Fibroblast of upper back skin (primary cell): ENCODE measurements at places on chromosomes 5 and 9.

- no peak for DNase-seq
Measured at GRCh38 chr5:159096924-159097783, 2.6 kb downstream of the EBF1 start.

DNA sequence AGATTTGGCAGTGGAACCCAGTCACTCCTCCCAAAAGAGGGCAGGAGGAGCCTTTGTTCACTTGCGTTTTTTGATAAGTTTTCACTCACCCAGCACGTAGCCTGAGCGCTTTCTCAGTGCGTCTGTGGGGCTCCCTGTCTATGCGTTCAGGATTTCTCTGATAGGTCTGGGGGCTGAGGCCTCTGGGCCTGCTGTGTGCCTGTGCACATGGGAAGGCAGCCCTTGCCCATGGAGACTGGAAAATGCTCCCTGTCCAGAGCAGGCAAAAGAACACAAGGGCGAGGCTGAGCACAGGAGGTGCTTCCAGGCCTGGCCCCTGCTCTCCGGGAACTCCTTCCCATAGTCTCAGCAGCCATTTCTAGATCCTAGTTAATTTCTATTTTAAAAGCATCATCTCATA lies 249.9 kb downstream of the FSTL4 start:
- DNase-seq: no peak

- peak; percentile 55 for DNase-seq
Measured at GRCh38 chr5:89028595-89029285, 145.8 kb upstream of the MEF2C start.

DNA sequence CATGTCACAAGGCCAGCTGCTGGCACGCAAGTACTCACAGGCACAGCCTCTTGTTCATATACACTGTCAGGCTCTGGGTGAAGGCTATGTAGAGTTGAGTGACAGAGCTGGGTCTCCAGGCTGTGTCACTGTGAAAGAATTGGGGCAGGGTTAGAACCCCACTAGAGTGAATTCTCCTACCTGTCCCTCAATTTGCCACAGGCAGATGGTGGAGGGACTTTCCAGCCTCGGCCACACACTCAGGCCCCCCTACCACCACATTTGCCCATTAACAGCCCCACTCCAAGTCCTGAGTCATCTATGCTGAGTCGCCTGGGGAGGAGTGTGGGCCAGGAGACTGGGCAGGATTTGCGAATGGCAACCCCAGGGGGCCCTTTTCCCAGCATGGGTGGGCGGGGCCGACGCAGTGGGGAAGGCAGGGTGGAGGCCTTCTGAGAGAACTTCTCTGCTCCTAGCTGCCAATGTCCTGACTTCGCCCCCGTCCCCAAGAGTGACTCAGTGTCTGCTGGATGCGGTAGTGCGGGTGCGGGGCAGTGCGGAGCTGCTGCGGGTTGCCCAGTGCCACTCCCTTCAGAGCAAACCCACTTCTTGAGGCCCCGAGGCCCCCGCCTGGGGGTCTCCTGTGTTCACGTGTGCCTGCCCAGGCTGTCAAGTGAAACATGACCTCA lies 50.3 kb upstream of the PSD2 start:
- DNase-seq: peak; percentile 91

- DNase-seq: no peak
Measured at GRCh38 chr9:39587844-39588499, 232.5 kb downstream of the SPATA31A1 start.

DNA sequence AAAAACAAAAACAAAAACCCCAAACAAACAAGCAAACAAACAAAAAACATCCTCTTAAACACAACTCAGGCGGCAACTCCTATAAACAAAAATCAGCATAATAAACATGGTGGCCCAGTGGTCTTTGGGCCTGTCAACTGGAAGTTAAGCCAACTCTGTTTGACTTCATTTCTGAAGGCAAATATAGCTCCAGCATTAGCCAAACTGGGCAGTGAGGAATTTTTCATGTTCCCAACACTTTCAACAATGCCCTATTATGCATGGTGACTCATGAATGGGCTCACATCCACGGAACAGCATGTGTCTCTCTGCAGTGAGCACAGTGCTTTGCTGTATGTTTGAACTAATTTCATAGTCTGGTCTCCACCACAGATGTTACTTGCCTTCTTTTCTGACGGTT lies 143.9 kb upstream of the STC2 start:
- peak; percentile 98 for DNase-seq

DNA sequence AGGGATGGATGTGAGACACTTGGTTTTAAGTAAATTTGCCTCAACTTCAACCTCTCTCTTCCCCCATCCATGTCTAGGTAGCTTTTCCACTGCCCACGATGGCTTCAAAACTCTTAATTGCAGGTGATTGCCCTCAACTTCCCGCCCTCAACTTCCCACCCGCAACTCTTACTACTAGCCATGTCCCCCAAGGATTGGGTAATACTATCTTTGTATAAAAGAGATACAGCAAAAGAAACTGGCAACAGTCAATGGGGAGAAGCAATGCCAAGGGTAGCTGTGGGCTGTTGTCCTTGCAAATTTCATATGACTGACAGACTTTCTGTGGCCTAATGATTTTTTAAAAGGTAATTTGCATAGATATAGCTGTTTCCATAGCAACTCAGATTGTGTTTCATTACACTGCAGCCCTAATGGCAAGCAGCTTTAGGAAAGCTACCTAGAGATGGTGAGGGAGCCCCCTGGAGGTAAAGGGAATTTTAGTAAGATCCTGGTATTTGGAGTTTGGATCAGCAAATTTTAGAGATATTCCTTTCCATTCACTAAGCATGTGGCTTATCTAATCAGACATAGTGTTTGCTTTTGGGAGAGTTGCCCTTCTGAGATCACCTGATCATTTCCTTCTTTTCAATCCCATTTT lies 421.5 kb upstream of the DAP start:
- peak; percentile 53 for DNase-seq

DNA sequence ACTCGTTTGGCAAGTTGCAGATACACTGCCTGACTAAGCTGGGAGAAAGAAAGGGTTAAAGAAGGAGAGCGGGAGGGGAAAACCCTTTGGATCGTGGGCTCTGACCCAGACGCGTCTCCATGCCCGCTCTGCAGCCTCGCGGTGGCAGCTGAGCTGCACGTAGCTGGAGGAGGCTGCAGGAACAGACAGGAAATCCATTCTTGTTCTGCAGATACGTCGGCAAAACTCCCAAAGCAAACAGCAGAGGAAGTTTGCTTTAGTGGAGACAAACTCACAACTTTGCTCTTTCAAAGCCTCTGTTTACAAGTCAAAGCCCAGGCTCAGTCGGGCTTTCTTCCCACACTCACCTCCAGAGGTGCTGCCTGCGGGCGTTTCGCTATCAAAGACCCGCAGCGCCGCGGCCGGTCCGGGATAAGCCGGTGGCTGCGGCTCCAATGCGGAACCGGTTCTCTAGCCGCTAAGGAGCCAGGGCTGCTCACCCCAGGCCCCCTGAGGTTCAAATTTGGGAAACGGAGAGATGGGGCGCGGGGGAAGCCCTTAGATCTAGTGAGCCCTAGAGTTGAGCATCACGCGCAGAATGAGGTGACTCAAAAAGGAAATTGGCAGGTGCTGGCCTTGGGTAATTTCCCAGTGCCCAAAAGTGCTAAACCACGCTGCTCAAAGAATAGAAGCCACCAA lies 60.7 kb downstream of the MAT2B start:
- DNase-seq: peak; percentile 21

DNA sequence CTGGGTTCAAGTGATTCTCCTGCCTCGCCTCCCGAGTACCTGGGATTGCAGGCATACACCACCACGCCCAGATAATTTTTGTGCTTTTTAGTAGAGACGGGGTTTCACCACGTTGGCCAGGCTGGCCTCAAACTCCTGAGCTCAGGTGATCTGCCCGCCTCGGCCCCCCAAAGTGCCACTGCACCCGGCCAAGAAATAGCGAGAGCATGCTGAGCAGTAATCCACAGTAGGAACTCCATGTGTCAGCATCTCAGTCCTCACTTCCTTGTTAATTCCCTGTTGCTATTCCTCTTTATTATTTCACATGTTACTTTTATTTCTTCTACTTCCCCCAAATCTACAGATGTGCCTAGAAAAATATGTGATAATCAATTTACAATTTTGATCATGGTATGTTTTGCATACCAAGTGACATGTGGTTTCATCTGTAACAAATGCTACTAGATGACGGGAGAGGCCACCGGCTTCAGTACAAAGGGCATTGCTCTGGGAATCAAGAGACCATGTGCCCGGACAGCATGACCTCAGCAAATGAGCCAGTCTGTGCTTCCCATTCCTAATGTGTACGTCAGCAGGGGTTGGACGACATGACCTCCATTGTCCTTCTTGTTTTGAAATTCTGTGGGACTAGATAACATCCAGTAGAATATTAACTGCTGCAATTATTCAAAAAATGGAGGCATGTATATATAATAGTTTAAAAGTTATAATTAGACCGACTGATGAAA lies 61.6 kb downstream of the FNBP1 start:
- no peak for DNase-seq

GRCh38 chr5:34485768-34486030 lies 170.4 kb upstream of the RAI14 start:
- no peak for DNase-seq

DNA sequence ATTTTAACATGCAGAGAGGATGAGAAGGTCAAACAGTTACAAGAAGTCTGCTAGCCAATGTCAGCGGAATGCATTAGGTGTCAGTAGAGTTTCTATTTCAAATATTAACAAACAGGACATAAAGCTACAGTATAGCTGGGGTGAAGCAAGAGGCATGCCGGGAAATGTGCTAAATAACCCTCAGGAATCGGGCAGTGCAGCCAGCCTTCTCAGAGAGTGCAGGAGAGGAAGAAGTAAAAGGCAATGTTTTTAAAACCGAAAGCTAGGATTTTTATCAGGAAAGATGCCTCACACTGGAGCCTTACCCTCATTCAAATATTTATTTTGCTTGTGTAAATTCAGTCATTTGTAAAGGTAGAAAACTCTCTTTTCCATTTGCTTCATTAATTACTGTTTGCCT lies 59.1 kb upstream of the SH3GL2 start:
- DNase-seq: no peak

DNA sequence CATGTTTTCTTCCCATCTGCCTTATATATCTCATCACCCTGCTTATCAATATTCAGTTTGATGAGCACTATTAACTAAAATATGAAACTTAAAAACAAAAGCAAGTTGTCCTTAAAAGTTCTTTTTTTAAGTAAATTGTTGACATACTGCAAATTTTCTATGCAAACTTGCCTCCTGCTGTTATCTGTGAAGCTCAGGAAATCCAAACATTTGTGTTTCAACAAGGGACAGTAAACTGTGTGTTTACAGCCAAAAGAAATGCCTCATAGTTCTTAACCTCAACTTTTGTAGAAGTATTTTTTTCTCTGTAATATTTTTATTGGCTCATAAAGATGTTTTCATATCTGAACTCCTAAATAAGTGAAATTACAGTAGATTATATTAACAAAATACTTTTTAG lies 7.7 kb upstream of the TTC23L start:
- DNase-seq: no peak

DNA sequence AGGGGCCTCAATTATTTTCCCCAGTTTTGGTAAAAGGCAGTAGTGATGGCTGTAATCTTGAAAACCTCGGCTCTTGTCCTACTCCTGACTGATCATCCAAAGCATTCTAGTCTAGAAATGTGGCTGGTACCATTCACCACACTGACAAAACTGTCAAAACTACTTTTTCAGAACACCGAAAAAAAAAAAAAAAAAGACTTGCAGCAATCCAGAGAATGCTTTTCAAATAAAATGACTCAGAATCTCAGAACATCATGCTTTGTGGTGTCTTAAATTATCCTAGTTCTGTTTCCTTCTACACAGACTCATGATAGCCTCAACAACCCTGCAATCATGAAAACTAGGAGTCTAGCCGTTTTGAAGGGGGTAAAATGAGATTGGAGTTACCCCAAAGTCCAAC lies 13.4 kb downstream of the SLC28A3 start:
- peak; percentile 8 for DNase-seq

- no peak for DNase-seq
Measured at GRCh38 chr5:23071682-23072081, 218.5 kb upstream of the CDH12 start.

- DNase-seq: no peak
Measured at GRCh38 chr5:61455179-61456006, 123.3 kb downstream of the ZSWIM6 start.

GRCh38 chr5:13659391-13659790 lies 285.1 kb downstream of the DNAH5 start:
- peak; percentile 60 for DNase-seq

DNA sequence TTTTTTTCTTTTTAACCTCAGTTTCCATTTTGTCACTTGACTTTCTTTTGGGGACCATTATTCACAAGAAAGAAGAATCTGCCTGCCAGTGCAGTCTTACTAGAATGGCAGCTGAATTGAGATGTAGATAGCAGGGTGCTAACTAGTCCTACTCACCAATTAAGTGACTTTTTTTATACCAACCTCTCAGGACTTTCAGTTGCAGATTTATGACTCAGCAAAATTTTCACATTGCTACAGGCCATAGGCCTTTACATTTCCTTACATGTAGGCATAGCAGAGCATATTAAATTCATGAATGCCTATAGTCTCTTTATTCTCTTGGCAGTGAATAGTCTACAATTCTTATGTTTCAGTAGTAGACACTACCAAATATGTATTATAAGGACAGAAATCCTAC lies 54.0 kb upstream of the FKTN start:
- DNase-seq: peak; percentile 36

- no peak for DNase-seq
Measured at GRCh38 chr5:179596421-179596820, 27.1 kb downstream of the HNRNPH1 start.

GRCh38 chr9:37383876-37384746 lies 38.4 kb upstream of the GRHPR start:
- DNase-seq: no peak

DNA sequence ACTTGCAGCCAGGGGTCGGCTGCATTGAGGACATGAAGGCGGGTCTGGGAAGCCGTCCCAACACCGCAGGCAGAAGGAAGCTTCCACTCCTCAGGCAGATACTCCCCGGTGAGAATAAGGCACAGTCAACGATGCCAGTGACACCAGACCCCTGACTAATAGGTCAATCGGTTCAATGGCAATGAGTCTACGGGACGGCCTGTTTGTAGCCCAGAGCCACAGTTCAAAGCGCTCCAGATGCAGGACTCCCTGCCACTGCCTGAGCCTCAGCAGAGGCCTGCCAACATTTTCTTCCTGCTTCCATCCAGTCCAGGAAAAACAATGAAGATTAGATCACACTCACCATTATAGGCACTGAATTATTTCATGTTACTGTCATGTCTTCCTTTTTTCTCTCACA lies 84.5 kb upstream of the SIMC1 start:
- DNase-seq: peak; percentile 56

DNA sequence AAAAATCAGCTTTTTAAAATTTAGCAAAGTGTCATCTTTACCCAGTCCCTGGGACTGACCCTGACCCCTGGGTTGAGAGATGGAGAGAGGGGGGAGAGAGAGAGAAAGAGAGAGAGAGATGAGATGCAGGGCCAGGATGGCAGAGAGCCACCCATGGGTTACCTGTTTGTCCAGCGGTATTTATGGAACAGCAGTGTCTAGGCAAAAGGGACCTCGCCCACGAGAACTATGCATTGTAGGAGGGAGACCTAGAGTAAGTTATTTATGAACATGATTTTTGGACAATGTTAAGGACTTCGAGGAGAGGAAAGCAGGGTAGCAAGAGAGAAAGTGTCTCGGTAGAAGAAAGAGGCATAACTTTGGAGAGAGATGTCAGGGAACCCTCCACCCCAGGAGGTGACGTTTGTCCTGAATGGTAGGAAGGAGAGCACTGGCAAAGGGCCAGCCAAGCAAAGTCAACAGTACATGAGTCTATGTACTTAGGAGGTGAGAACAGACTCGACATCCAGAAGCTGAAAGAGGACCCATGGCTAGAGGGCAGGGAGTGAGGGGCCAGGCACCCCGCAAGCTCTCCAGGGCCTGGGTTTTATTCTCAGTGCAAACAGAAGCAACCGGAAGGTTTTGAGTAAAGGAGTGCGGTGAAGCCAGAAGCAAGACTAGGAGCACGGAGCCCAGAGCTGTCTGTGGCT lies 30.5 kb upstream of the MSX2 start:
- no peak for DNase-seq

GRCh38 chr9:16846367-16846766 lies 24.1 kb downstream of the BNC2 start:
- DNase-seq: no peak
